ENCODE measurements at places on chromosomes 5 and 9. TPM values are rescaled to one million over a fixed set of nuclear protein-coding genes. Genes with fewer than 3 reads are reported as not detected.

Gene CAMK2A
- not detected for total RNA-seq

Gene CCDC192
- not detected for total RNA-seq

- no peaks in the 10 kb centered on the region for H3K36me3 ChIP-seq
- H3K27ac ChIP-seq = no peak overlapping the region
- H3K4me1 ChIP-seq = no peaks in the 10 kb centered on the region
- no peaks in the 10 kb centered on the region for H3K27me3 ChIP-seq
These were observed 11.8 kb upstream of the BTNL9 start for GRCh38 chr5:181028032-181028819.

Gene CCDC187
- not detected for total RNA-seq

- no peaks in the 10 kb centered on the region for H3K27me3 ChIP-seq
- no peaks in the 10 kb centered on the region for H3K4me1 ChIP-seq
- no peak overlapping the region for H3K27ac ChIP-seq
- peaks cover 22% of the 10 kb centered on the region for H3K36me3 ChIP-seq
These were observed 10.9 kb downstream of the RGMB start for GRCh38 chr5:98784411-98784810.

DNA sequence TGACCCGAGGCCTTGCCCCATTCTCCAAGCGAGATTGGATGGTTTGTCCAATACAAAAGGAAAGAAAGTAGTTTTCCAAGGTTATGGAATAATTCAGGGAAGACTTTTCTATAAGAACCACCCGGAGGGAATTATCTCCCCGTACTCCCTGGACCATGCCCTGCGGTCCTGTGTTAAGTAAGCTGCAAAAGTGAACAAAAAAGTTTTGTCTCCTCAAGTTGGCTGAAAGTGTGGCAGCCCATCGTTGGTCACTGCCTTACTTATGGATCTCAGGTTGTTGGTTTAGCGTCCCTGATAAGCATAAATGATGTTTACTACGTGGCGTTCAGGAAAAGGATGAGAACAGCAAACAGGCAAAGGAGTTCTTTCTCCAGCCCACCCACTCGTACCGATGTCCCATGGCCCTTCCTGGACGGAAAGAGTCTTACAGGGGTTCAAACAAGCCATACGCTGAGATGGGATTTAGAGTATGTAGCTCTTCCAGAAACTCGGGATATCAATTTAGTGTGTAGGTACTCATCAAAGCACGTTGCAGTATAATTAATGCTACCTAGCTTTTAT, 413 bp upstream of the AUH start:
- H3K27ac ChIP-seq = peak overlapping the region; percentile 26
- peak overlapping the region; percentile 88 for H3K4me3 ChIP-seq
- peaks cover 2% of the 10 kb centered on the region for H3K27me3 ChIP-seq
- DNase-seq = no peak
- peaks cover 15% of the 10 kb centered on the region for H3K4me1 ChIP-seq

- no peaks in the 10 kb centered on the region for H3K27me3 ChIP-seq
- peaks cover 17% of the 10 kb centered on the region for H3K4me1 ChIP-seq
- no peak overlapping the region for H3K27ac ChIP-seq
- no peak overlapping the region for H3K4me3 ChIP-seq
- no peaks in the 10 kb centered on the region for H3K36me3 ChIP-seq
These were observed 23.2 kb upstream of the JADE2 start for GRCh38 chr5:134502259-134502658.

Gene ERAP2
- 10.0 TPM for total RNA-seq

Gene TAF11L5
- not detected for total RNA-seq

Gene PCDHGA1
- total RNA-seq = 0.22 TPM

- H3K27ac ChIP-seq = peak overlapping the region; percentile 92
- peaks cover 28% of the 10 kb centered on the region for H3K4me1 ChIP-seq
These were observed 48.0 kb upstream of the CAST start for GRCh38 chr5:96614110-96614691.

- H3K4me3 ChIP-seq = no peak overlapping the region
- H3K27me3 ChIP-seq = no peaks in the 10 kb centered on the region
- H3K27ac ChIP-seq = no peak overlapping the region
- peaks cover 4% of the 10 kb centered on the region for H3K4me1 ChIP-seq
- DNase-seq = no peak
These were observed 5.5 kb downstream of the CD74 start for GRCh38 chr5:150407096-150407720.

- no peaks in the 10 kb centered on the region for H3K27me3 ChIP-seq
- H3K27ac ChIP-seq = no peak overlapping the region
- H3K4me3 ChIP-seq = no peak overlapping the region
- no peak for DNase-seq
- H3K4me1 ChIP-seq = no peaks in the 10 kb centered on the region
These were observed 145.9 kb downstream of the DROSHA start for GRCh38 chr5:31385774-31386537.

Gene MSMP
- total RNA-seq = 18.8 TPM

- peaks cover 31% of the 10 kb centered on the region for H3K4me1 ChIP-seq
- H3K27me3 ChIP-seq = no peaks in the 10 kb centered on the region
- no peaks in the 10 kb centered on the region for H3K36me3 ChIP-seq
- no peak for DNase-seq
These were observed 38.5 kb downstream of the SLC22A5 start for GRCh38 chr5:132407970-132408369.

GRCh38 chr9:2655411-2655901, 33.9 kb downstream of the VLDLR start:
- no peaks in the 10 kb centered on the region for H3K36me3 ChIP-seq
- peak; percentile 77 for DNase-seq
- H3K4me3 ChIP-seq = no peak overlapping the region
- H3K27me3 ChIP-seq = no peaks in the 10 kb centered on the region
- H3K4me1 ChIP-seq = peaks cover 12% of the 10 kb centered on the region

- peaks cover 45% of the 10 kb centered on the region for H3K36me3 ChIP-seq
- no peak overlapping the region for H3K4me3 ChIP-seq
- H3K4me1 ChIP-seq = no peaks in the 10 kb centered on the region
- no peaks in the 10 kb centered on the region for H3K27me3 ChIP-seq
These were observed 142.5 kb upstream of the RETREG1 start for GRCh38 chr5:16759147-16759773.

Gene TNFSF8
- total RNA-seq = not detected

Gene NIPAL4
- not detected for total RNA-seq

GRCh38 chr5:83071286-83072051, 5.7 kb downstream of the TMEM167A start:
- peaks cover 6% of the 10 kb centered on the region for H3K4me1 ChIP-seq
- H3K36me3 ChIP-seq = no peaks in the 10 kb centered on the region
- no peak overlapping the region for H3K27ac ChIP-seq
- no peak overlapping the region for H3K4me3 ChIP-seq
- H3K27me3 ChIP-seq = no peaks in the 10 kb centered on the region

- H3K4me3 ChIP-seq = no peak overlapping the region
- H3K27me3 ChIP-seq = no peaks in the 10 kb centered on the region
- peaks cover 35% of the 10 kb centered on the region for H3K4me1 ChIP-seq
- peak; percentile 76 for DNase-seq
These were observed 285.4 kb downstream of the MAST4 start for GRCh38 chr5:66881480-66882161.

DNA sequence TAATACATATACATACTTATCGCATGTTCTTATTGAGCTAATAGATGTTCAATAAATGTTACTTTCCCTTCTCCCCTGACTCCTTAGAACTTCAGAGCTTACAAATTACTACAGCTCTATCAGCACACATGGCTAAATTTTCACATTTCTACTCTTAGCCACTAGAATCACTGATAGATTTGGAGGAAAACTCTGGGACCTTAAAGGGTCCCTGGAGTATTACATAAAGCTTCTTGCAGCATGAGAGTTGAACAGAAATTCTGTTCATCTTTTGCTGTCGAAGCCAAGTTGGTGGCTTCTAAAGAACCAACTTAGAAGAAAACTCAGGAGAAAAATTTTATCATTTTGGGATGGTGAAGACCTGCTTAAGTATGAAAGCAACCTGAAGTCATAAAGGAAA, 15.5 kb downstream of the B4GALT1 start:
- H3K36me3 ChIP-seq = no peaks in the 10 kb centered on the region
- no peak for DNase-seq
- no peaks in the 10 kb centered on the region for H3K27me3 ChIP-seq

- no peaks in the 10 kb centered on the region for H3K4me1 ChIP-seq
- no peaks in the 10 kb centered on the region for H3K27me3 ChIP-seq
- DNase-seq = no peak
- no peaks in the 10 kb centered on the region for H3K36me3 ChIP-seq
- no peak overlapping the region for H3K27ac ChIP-seq
These were observed 89.2 kb upstream of the GRHPR start for GRCh38 chr9:37333288-37333687.

DNA sequence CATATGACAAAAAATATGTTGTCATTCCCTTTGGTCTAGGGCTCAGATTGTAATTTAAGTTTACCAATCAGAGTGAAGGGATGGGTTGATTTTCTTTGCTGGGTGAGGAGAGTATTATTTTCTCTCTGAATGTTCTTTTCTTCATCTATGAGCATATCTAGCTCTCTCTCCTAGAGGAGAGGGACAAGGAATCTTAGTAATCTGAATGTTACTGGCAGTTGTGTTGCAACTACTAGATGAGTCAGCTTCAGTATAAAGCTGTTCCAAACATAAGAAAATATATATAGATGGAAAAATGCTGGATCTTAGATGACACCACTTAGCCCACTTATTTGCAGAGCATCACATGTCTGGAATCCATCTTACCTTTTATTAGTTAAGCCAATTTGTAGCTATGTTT, 259.3 kb downstream of the TUSC1 start:
- no peaks in the 10 kb centered on the region for H3K36me3 ChIP-seq
- no peaks in the 10 kb centered on the region for H3K27me3 ChIP-seq
- no peak overlapping the region for H3K27ac ChIP-seq

GRCh38 chr9:34176089-34176488, 2.8 kb upstream of the UBAP1 start:
- no peaks in the 10 kb centered on the region for H3K27me3 ChIP-seq
- no peak overlapping the region for H3K27ac ChIP-seq
- H3K4me1 ChIP-seq = no peaks in the 10 kb centered on the region
- DNase-seq = no peak
- H3K36me3 ChIP-seq = no peaks in the 10 kb centered on the region

DNA sequence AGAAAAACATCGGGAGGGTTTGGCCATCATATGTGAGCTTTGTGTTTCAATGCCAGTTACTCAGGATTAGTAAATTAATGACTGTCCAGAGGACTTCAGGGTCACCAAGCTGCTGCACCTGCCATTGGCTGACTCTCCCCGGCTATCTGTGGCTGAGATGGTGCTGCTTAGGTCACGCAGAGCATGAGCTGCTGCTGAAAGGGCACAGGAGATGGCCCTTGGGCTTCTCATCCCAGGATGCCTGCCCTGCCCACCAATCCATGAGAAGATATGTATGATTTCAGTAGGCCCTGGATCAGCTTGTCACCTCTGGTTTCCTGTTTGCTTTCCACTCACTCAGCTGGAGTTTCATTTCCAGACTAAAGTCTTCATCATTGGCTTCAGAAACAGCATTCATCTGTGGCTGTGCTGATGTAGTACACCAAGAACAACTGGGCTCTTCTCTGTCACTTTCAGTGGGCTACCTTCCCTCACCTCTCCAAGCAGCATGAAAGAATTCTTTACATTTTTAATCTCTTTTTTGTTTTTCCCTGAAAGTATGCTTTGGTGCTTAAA, 2.4 kb upstream of the CATSPER3 start:
- H3K27ac ChIP-seq = no peak overlapping the region
- no peaks in the 10 kb centered on the region for H3K27me3 ChIP-seq
- H3K4me1 ChIP-seq = no peaks in the 10 kb centered on the region
- no peak for DNase-seq
- peaks cover 4% of the 10 kb centered on the region for H3K36me3 ChIP-seq

- no peak for DNase-seq
- H3K27ac ChIP-seq = no peak overlapping the region
- no peaks in the 10 kb centered on the region for H3K27me3 ChIP-seq
These were observed 48.6 kb upstream of the PTPRD start for GRCh38 chr9:10661376-10661775.

- no peaks in the 10 kb centered on the region for H3K27me3 ChIP-seq
- H3K36me3 ChIP-seq = peaks cover 3% of the 10 kb centered on the region
- no peak overlapping the region for H3K27ac ChIP-seq
- H3K4me3 ChIP-seq = no peak overlapping the region
These were observed 189.4 kb downstream of the BNC2 start for GRCh38 chr9:16680975-16681651.

DNA sequence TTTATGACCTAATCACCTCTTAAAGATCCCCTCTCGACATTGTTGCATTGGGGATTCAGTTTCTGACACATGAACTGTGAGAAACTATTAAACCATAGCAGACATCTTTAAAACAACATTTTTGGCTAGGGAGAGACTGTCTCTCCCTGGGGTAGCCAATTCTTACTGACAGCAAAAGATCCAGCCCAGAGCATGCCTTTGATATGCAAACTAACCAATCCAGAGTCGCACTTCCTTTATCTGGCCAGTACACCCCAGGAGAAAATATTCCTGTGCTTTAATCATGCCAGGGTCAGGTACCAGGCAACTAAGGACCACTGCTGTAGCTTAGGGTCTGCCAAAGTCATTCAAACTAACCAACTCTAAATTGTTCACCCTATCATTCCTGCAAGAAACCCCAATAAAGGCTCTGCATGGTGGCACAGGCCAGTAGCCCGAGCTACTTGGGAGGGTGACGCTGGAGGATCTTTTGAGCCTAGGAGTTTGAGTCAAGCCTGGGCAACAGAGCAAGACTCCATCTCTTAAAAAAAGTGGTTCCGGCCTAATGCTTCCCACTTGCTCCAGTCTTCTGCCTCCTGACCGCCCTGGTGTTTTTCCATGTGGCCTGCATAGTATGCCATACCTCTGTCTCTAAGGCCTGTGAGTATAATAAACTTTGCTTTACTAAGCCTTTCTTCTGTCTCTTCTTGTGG, 62.3 kb upstream of the DAPK1 start:
- peaks cover 6% of the 10 kb centered on the region for H3K27me3 ChIP-seq
- H3K36me3 ChIP-seq = no peaks in the 10 kb centered on the region
- no peak overlapping the region for H3K4me3 ChIP-seq

Gene ERMP1
- total RNA-seq = 20.1 TPM

DNA sequence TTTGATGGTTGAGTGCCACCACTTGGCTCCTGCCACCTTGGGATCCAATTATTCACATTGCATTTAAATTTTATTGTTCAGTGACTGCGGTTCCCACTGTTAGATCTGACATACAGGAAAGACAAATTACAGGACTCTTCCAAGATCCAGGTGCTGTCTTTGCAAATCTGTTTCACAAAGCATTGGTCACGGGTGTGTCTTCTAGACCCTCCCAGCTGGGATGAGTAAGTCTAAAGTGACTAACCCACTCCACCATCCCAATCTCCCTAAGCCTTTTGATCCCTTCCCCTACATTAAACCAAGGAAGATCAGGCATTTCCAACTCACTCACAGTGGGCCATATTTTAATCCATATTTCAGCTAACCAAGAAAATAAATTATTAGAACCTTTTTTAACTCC, 1016.3 kb upstream of the CTNND2 start:
- no peaks in the 10 kb centered on the region for H3K4me1 ChIP-seq
- H3K36me3 ChIP-seq = no peaks in the 10 kb centered on the region
- H3K27ac ChIP-seq = no peak overlapping the region
- no peak for DNase-seq

- no peak overlapping the region for H3K27ac ChIP-seq
- H3K4me3 ChIP-seq = no peak overlapping the region
- H3K36me3 ChIP-seq = no peaks in the 10 kb centered on the region
- H3K4me1 ChIP-seq = peaks cover 60% of the 10 kb centered on the region
- H3K27me3 ChIP-seq = no peaks in the 10 kb centered on the region
- no peak for DNase-seq
These were observed 4.1 kb downstream of the TRIO start for GRCh38 chr5:14147210-14147609.

Data from endothelial cell of umbilical vein (primary cell).